ENCODE measurements at places on chromosomes 16 and 17.

DNA sequence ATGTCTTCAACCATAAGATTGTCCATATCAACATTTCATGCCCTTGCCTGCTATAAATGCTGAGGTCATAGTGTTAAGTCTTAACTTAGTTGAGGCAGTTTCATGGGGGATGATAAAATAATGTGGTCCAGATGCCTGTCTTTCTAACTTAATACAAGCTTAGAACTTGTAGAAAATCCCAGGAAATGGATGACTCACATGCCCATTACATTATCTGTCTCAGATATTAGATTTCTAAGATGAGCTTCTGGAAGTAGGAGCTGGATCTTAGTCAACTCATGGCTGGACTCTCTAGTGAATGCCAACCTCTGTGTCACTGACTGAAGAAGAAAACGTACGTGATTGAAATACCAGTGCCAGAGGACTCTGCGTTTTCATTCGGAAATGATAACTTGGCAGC is 797.5 kb upstream of the EEF2KMT start:
- no peak for DNase-seq

DNA sequence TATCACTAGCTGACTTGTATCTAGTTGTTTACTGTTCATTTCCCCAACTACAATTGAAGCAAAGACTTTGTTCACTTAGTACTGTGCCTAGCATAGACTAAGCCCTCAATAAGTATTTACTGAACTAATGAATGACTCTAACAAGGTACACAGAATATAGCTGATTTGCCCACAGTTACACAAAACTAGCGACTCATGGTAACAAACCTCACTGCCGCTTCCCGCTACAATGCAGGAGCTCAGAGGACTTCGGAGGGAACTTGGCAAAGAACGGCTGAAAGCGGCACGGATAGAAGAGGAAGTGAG is 524 bp downstream of the EFTUD2 start:
- DNase-seq = no peak

GRCh38 chr17:43911904-43912303 is 4.6 kb upstream of the MPP2 start:
- no peak for DNase-seq

GRCh38 chr17:80151333-80151732 is 4.4 kb upstream of the EIF4A3 start:
- DNase-seq = peak; percentile 4

- DNase-seq = no peak
These were observed 18.5 kb downstream of the GTF3C1 start for GRCh38 chr16:27531186-27531585.

DNA sequence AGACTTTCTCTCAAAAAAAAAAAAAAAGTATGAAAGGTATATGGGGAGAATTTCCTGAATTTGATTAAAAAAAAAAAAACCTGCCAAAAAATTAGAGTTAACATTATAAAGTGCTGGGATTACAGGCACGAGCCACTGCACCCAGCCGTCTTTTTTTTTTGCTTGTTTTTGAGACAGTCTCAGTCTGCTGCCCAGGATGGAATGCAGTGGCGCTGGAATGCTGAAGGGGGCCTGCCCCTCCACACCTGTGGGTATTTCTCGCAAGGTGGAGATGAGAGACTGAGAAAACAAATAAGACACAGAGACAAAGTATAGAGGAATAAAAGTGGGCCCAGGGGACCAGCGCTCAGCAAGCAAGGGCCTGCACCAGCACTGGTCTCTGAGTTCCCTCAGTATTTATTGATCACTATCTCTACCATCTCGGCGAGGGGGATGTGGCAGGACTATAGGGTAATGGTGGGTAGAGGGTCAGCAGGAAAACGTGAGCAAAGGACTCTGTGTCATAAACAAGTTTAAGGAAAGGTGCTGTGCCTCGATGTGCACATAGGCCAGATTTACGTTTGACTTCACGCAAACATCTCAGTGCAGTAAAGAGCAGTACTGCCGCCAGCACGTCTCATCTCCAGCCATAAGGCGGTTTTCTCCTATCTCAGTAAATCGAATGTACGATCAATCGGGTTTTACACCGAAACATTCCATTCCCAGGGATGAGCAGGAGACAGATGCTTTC is 117.2 kb downstream of the GOSR1 start:
- no peak for DNase-seq

DNA sequence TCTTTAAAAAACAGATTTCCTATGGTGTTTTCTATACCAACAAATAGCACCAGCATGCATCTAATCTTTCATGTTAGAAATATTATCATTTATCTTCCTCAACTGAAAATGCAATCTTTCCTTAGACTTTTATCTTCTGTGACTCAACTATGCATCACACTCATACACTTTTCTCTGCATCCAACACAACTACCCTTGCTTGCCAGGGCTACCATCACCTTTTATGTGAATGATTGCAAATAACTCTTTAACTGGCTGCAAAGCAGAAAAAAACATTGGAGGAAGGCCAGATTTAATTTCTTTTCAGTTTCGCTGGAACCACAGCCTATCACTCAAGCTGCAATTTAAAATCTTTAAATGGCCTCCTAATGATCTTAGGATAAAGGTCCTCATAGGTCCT is 212.9 kb downstream of the CDH8 start:
- no peak for DNase-seq

GRCh38 chr17:48995304-48995973 is 1.7 kb upstream of the IGF2BP1 start:
- DNase-seq = no peak

DNA sequence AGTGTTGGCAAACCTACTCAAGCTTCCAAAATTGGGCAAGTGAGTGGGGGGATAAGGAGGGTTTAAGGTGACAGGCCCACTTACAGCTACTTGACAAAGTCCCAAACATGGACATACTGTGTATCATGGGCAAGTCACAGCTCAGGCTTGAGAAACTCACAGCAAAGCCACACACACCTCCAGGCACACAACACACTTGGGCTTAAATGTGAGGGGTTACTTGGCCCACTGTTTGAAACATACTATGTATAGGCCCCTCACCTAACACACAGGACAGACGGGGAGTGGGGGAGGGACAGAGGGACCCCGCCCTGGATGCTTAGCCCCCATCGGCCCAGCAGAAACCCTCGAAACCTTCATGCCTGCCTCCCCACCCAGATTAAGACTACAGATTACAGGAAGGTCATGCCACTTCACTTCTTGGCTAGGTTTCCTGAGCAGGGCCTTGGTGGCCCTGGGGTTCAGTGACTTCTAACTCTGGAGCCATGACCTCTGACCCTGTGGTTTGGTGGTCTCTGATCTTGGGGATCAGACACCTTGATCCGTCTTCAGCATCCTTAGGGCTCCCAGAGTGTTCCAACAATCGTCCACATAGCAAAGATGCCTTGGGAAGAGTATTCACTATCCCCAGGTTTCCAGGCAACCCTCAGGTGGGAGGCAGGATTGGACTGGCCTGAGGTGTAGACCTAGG is 2.3 kb upstream of the SAMD14 start:
- no peak for DNase-seq

DNA sequence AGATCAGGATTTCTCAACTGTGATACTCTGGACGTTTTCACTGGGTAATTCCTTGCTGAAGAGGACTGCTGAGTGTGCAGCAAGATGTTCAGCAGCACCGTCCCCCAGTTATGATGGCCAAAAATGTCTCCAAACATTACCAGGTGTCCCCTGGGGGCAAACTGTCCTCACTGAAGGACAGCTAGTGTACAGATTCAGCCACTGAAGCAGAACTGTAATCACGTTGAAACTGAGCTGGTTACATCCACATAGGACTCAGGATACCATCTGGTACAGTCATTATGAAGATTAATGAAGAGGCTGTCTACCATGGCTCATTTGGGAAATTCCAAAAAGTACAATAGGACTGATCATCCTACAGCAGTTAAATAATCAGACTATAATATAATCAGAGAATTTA is 43.3 kb upstream of the GINS3 start:
- no peak for DNase-seq

DNA sequence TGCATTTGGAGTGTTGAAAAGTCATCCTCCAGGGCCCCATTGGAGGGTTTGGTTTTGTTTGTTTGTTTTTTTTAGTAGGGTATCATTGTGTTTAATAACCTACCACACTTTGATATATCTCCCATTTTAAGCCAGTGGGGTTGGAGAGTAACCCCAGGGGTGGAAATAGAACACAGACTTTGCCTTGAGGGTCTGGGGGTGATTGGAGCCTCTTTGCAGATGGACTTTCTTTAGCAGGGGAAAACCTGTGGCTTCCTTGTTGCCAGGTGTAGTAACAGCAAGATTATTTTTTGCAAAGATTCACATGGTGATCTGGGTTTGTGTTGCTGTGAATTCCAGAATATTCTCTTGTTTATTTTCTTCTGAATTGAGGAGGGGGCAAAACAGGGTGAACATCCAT is 1.5 kb downstream of the ABCC1 start:
- no peak for DNase-seq

All from hippocampal formation (tissue), 2 donors.